ENCODE measurements at places on chromosomes 2 and 18.

GRCh38 chr2:226667736-226668135, 131.9 kb downstream of the IRS1 start:
- no peak for DNase-seq

GRCh38 chr2:162184359-162184758, 32.3 kb upstream of the GCG start:
- no peak for DNase-seq

- no peak for DNase-seq
Measured at GRCh38 chr2:229235131-229235914, 35.8 kb downstream of the PID1 start.

GRCh38 chr2:118805064-118805690, 42.3 kb downstream of the EN1 start:
- no peak for DNase-seq

GRCh38 chr2:78051480-78051879, 529.3 kb upstream of the LRRTM4 start:
- DNase-seq, result no peak

DNA sequence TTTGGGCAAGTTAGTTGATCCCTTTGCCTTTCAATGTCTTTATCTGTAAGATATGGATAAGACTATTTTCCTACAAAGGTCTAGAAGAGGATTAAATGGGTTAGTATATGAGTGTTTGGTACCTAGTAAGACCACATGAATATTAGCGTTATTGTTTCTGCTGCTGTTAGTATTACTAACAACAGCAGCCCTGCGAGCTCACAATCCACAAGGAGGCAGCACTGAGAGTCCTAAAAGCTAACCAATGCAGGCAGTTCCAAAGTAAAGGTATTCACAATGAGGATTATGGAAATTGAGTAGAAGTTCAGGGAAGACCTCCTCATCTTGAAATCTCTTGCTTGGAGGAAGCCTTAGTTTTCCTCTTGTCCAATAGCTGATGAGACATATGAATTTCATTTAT, 248.9 kb downstream of the TDRD15 start:
- DNase-seq, result no peak

- DNase-seq, result no peak
Measured at GRCh38 chr2:31032475-31032874, 105.8 kb downstream of the GALNT14 start.

GRCh38 chr2:150589681-150590080, 102.2 kb upstream of the RND3 start:
- no peak for DNase-seq

- DNase-seq, result no peak
Measured at GRCh38 chr18:35484034-35484433, 13.7 kb downstream of the INO80C start.

- no peak for DNase-seq
Measured at GRCh38 chr2:210663631-210664089, 107.3 kb downstream of the CPS1 start.

DNA sequence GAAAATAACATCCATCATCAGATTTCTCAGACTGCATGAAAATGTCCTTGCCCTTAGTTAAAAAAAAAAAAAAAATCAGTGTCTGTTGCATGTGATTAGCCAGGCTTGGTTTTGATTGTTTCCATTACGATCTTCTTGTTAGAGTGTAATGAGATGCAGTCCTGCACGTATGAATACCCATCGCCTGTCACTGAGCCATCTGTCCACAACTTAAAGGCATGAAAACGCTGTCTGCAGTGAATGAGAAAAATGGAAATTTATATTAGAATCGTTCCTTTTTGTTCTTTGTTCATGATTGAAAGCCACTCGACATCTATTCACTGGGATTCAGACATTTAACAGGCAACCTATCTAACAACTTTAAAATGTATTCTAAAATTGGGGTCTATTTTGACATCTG, 521.7 kb upstream of the SPHKAP start:
- DNase-seq, result no peak

DNA sequence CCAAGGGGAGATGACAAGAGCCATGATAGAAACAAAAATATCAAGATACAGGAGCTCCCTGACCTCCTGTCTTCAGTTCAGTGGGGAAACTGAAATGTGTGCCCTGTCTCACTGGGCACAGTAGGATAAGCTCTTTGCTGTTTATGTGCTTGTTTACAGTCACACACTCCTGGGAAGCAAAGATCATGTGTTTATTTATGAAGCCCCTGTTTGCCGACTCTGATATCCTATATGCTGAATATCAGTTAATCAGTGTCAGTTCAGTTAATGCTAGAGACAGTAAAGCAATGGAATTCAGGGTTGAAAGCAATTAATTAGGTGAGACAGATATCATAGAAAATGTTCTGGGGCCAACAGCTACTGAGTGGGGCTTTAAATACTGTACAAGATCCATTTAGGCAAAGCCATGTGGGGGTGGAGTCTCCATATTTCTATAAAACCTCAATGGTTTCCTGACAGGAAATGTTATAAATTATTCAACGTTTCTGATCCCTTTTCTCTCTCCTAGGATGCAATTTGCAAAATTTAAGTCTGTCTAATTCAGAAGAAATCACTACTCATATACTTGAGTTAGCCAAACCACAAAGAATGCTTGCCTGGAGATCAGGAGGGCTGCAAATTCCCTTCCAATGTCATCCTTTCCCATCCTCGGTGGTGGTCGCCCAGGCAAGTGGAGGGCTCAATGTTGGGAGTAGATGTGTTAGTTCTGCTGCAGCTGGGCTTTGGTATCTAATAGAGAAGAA, 551.3 kb downstream of the CMPK2 start:
- no peak for DNase-seq

DNA sequence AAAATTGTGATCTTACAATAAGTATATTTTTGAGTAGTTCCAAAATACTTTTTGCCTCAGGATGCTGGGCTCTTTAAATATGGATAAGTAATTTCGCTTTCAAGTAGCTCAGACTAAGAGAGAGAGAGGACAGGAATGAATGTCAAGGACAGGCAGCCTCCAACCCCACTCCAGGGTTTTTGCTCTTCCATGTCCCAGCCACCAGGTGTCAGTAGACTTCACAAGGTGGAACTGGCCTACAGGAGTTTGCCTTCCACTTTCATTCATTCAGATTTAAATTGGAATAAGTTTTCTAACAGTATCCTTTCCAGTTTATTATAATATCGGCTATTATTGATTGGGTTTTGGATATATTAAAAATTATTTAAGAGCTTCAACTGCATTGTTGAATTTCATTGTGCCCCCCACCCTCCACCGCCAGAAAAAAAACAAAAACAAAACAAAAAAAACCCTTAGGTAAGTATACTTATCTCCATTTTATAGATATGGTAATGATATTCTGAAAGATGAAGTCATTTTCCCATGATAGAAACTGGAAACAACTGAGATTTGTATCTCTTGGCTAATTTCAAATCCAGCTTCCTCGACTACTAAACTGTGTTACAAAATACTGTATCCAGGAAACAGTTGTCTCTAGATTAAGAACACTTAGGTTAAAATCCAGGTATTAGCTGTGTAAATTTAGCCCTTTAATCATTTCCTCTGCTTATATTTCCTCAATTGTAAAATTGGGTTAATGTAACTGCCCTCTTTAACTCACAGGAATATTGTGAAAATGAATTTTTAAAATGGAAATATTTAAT, 793.1 kb downstream of the ERBB4 start:
- no peak for DNase-seq

GRCh38 chr2:75421986-75422385, 138.8 kb downstream of the EVA1A start:
- no peak for DNase-seq

DNA sequence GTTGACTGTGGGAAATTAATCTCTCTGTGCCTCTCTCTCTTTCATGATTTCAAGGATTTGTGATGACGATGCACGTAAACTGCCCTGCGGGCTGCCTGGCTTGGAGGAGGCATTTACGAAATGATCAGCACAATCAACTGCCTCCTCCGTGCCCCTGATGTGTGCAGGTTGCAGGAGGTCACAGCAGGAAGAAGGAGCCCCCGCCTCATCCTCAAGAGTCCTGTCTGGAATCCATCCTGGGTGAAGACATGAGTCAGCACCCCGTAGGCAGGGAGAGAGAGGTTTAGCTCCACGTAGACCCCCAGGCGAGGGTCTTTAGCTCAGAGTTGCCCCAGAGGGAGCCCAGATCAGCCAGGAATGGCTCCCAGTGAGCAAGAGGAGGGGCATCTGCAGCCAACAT, 17.1 kb upstream of the TEX51 start:
- no peak for DNase-seq

- no peak for DNase-seq
Measured at GRCh38 chr2:228864131-228864530, 407.0 kb downstream of the PID1 start.

DNA sequence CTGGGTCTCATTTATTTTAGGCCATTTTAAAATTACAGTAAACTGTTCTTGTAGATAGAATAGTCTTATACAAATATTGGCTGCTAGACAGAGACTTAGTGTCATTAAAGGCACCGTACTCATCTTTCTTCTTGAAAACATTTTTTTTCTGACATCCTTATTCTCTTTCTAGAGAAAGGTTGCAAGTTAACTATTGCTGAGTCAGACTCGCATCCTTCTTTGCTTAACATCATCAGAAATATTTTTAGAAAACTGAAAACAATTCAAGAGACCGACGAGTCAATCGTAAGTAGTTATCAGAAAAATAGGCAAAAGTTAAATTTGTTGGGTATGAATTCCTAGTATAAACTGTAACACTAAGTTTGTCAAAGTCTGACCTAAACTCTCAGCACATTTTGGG, 72.2 kb downstream of the HNMT start:
- DNase-seq, result no peak

DNA sequence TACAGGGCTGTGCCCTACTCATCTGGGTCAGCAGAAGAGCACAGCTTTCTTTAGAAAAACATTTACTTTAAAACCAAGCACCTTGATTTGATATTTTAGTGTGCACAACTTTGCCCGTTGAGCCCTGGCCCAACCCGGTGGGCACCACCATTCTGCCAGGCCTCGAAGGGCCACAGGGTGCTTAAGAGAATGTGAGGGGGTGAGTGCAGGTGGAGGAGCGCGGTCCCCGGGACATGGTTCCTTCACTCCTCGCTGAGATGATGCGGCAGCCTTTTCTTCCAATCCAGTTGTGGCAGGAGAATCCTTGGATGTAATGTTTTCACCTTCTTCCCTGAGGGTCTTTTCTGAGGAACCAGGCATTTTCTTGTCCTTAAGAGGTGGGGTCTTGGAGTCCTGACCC, 119.0 kb downstream of the RPIA start:
- no peak for DNase-seq

- DNase-seq, result no peak
Measured at GRCh38 chr2:38474715-38475566, 97.9 kb upstream of the ATL2 start.

DNA sequence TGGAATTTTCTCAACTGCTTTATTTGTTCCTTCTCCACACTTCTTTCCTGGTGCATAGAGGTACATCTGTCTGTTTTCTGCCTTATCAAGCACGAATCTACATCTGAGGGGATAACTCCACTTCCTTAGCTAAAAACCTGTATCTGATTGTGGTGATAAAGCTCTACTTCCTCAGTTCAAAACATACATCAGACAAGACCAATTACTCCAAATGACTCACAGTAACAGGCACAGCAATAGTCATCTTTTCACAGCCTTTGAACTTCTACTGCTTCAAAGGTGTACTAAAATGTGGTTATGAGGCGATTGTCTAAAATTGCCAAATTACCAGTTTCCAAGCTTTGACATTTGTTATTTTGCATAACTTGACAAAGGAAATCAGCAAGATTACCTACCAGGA, 803.6 kb upstream of the ZEB2 start:
- DNase-seq, result no peak

- no peak for DNase-seq
Measured at GRCh38 chr18:47736376-47737140, 193.9 kb downstream of the SMAD2 start.

DNA sequence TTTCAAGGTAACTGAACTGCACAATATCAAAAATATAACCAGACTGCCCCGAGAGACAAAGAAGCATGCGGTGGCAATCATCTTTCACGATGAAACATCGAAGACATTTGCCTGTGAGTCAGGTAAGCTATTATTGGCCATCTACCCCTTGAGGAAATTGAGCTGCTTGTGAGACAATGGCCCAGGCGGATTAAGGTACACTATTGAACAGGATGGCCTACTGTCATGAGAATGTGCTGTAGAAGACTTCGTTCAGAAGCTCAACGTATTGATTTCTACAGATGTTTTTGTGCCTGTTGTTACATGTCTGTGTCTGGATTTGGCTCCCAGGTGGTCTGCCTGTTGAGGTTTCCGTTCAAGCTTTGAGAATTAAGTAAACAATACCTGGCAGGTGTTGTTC, 198.7 kb downstream of the DOK6 start:
- DNase-seq, result no peak

GRCh38 chr2:239189711-239190131, 211.1 kb downstream of the HDAC4 start:
- DNase-seq, result no peak

DNA sequence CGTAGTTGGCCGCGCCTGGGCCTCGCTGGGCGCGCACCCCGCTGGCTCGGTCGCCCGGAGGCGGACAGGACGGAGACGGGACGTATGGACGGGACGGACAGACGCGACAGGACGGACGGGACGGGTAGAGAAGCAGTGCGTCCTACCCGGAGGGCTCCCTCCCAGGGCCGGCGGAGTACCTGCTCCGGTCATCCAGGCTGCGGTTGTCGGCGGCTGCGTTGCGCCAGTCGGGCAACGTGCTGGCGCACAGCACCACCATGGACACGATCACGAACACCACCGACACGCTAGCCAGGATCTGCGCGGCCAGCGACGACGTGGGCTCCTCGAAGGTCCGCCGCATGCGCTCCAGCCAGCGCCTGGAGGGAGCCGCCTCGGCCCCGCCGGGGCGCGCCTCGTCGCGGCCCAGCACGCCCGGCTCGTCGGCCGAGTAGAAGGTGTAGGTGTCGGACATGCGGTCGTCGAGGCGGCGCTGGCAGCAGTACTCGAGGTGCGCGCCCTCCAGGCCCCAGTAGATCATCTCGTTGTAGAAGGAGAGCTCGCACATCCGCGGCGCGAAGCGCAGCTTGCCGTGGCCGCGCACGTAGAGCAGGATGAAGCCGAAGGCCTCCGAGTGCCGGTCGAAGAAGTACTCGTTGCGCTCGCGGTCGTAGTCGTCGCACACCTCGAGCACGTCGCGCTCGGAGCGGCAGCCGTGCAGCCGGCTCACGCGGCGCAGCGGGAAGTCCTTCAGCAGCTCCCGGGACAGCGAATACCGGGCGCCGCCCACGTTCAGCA, 903 bp downstream of the KCNG3 start:
- DNase-seq, result no peak

GRCh38 chr2:239462671-239463506, 62.1 kb upstream of the HDAC4 start:
- no peak for DNase-seq

- DNase-seq, result no peak
Measured at GRCh38 chr2:72883356-72883962, 3.7 kb upstream of the SPR start.

GRCh38 chr2:201701646-201702045, 3.2 kb upstream of the MPP4 start:
- DNase-seq, result no peak

- no peak for DNase-seq
Measured at GRCh38 chr2:146374505-146374904, 1470.3 kb upstream of the ACVR2A start.
